ENCODE measurements at places on chromosomes 6 and 20.

GRCh38 chr6:7996538-7997111 is 67.6 kb downstream of the BLOC1S5 start:
- DNase-seq = no peak

GRCh38 chr6:45350186-45350710 is 22.1 kb downstream of the RUNX2 start:
- DNase-seq = no peak

GRCh38 chr6:116364321-116364720 is 6.4 kb upstream of the DSE start:
- no peak for DNase-seq

GRCh38 chr6:157885211-157885788 is 62.3 kb downstream of the SNX9 start:
- peak; percentile 57 for DNase-seq

- DNase-seq = no peak
Observed at GRCh38 chr6:16343593-16343992, 105.2 kb downstream of the GMPR start.

DNA sequence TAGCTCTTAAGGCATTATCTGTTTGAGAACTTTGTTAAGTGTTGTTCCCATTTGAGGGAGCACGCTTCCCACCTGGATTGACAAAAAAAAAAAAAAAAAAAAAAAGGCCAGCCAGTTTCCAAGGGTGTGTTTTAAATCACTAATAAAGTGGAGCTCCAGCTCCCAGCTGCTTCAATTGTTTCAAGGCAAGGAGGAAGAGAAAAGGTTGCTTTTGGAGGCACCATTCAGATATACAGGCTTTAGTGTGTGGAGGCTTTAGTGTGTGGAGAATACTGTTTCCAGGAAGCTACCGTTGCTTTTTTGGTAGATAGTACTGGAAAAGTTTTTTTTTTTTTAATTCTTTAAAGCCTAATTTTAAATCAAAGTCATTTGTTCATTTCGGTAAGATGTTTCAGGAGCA is 17.3 kb downstream of the BMP2 start:
- DNase-seq = no peak

DNA sequence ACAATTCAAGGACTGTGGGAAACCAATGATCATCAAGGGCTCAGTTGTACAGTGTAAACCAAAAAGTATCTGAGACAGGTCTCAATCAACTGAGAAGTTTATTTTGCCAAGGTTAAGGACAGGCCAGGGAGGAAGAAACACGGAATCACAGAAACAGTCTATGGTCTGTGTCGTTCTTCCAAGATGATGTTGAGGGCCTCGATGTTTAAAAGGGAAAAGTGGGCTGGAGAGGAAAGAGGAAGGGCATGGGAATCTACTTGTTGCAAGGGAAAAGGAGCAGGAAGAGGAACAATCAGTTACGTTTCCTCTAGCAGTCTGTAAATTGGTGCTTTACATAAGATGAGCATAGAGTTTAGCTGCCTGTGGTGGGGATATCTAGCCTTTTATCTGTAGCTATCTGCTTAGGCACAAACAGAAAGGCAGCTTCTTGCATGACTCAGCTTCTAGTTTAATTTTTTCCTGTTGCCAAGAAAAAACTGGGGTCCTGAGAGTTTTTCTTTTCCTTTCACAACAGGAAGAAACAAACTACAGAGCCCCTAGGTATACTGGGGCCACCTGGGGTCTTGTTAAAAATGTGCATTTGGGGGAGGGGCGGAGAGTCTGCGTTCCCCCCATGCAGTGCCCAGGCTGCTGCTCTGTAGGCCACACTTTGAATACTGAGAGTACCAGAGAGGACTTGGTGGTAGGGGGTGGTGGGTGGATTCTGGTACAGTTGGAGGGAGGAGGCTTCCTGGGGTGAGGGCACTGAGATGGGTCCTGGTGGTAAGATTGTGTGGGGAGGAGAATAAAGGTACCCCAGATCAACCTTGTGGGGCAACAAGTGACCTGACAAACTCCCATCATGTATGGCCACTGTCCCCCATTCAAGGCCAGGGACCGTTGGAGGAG is 35.3 kb upstream of the EZR start:
- DNase-seq = no peak

DNA sequence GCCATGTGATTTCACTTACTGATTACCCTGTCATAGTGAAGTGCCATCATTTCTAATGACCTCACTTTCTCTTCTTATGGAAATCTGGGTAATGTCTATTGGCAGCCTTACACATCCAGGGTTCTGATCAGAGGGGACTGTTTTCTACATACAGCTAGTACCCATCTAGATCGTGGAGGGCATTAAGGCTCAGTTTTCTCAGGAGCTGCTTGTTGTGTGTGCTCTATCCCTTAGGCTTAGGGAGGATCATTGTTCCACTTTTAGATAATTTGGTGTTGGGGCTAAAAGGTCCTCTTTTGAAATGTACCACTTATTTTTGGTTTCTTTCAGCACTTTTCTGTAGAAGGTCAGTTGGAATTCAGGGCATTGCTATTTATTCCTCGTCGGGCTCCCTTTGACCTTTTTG is 3.8 kb downstream of the HSP90AB1 start:
- DNase-seq = no peak

DNA sequence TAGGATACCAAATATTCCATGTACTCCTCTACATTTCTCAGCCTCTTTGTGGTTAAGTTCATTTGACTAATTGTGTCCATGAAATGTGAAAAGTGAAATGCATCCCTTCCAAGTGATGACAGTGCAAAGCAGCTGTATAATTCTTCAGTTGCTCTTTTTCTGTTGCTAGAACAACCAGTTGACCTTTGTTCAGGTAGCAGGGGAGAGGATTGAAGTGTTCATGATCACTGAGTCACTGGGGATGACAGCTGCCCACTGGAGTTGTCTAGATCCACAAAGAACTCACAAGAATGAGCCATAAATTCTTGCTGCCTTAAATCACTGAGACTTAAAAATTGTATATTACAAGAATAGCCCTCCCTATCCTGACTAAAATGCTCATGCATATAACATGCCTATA is 254.6 kb downstream of the EPHA7 start:
- no peak for DNase-seq

GRCh38 chr6:157669747-157670216 is 153.3 kb upstream of the SNX9 start:
- no peak for DNase-seq

- DNase-seq = no peak
Observed at GRCh38 chr6:33241968-33242367, 29.7 kb downstream of the VPS52 start.

DNA sequence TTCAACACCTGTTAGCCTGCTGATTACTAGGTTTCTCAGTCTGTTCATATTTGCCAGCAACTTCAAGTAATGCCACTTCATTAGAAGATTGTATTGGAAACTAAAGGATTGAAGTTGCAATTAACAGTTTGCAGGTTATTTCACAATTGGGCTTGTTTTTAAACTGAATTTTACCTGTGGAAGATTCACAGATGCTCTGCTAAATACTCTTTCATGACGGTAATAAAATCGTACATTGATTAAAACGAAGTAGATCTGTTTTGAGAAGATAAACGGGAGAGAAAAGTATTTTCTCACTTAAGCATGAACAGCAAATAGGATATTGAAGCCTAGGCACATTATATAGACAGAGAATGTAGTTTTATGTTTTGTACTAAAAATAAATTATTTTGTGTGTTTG is 1.6 kb downstream of the RNF182 start:
- DNase-seq = no peak

DNA sequence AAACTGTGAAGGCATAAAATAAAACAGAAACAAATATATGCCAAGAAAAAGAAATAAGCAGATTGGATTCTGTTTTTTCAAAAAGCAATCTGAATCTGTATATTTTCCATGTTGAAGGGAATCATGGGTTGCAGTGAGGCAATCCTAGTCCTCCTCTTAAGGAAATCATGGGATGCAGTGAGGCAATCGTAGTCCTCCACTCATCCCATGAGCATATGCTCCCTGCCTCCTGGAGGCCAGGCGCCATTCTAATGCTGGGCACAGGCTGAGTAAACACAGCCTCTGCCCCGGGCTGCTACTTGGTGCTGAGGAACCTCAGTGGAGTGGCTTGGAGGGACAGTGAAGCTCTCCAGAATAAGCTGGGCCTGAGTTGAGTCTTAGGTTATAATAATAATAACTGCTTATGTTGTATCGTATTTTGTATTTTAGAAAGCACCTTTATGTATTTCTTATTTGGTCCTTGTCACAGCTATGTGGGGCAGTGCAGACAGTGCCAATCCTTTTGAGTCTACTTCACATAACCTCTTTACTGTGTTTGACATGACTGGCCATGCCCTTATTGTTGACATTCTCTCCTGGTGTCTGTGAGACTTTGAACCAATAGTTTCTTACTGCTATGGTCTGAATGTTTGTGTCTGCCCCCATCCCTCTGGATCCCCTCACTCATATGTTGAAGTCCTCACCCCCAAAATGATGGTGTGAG is 56.6 kb upstream of the CITED2 start:
- no peak for DNase-seq

DNA sequence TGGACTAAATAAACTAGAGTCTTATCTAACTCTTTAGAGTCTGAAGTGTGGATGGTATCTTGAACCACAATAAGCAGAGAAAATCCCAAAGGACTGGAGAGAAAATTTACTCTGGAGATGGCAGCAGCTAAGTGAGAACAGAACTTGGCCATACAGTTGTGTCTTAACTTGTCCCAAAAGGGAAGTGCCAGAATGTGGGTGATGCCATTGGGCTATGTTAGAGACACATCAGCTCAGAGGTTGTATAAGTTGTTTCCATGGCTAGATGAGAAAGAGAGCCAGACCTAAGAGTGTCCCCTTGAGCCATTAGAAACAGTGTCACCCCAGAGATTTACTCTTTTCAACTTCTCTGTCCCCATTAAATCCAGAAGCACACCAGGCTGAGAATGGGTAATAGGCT is 36.2 kb downstream of the FOXO3 start:
- no peak for DNase-seq

- no peak for DNase-seq
Observed at GRCh38 chr6:167214206-167214605, 56.4 kb upstream of the GPR31 start.

- no peak for DNase-seq
Observed at GRCh38 chr6:129104560-129104959, 221.6 kb downstream of the LAMA2 start.

GRCh38 chr6:133230052-133230451 is 11.1 kb upstream of the EYA4 start:
- no peak for DNase-seq

GRCh38 chr6:14360565-14360964 is 243.0 kb downstream of the CD83 start:
- DNase-seq = no peak

DNA sequence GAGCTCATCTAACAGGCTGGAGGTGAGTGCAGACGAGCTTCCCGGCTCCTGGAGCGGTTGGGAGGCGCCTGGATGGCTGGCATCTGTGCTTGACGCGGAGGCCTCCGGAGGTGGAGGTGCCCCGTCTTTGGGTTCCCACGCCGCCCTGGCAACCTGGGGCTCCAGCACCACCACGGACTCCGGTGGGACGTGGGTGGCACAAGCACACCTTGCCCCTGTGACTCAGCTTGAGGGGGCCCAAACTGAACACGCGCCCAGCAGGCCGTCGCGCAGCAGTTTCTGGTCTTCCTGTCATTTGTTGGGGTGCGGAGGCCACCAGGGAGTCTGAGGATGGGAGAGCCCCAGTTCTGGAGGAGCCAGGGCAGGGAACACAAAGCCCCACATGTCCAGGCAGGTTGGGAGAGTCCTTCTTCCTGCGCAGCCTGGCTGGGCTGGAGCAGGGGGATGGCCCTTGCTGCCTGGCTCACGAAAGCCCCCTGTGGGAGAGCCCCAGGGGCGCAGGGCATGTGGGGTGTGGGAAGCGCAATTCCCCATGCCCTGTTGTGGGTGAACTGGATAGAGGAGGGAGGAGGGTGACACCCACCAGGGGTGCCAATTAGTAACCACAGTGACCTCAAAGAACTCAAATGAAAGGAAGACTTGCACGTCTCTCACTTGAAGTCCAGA is 1378.6 kb upstream of the DEFB115 start:
- no peak for DNase-seq

DNA sequence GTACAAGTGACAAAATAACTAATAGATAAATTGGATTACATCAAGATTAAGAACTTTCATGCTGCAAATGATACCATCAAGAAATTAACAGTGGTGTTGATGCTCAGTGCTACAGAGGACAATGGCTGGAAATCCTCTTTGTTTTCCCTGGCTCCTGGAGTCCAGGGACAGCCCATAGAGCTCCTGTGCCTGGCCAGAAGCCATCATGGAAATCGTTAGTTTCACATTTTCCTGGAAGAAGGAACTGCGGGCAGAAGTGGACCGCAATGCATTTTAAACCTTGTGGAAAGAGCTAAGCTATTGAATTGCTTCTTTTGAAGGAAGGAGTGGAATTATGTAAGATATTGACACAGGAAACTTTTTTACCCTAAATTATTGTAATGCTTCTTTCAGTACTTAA is 276.0 kb downstream of the GJA1 start:
- DNase-seq = no peak

- DNase-seq = no peak
Observed at GRCh38 chr20:61760321-61760720, 305.4 kb downstream of the TAF4 start.

DNA sequence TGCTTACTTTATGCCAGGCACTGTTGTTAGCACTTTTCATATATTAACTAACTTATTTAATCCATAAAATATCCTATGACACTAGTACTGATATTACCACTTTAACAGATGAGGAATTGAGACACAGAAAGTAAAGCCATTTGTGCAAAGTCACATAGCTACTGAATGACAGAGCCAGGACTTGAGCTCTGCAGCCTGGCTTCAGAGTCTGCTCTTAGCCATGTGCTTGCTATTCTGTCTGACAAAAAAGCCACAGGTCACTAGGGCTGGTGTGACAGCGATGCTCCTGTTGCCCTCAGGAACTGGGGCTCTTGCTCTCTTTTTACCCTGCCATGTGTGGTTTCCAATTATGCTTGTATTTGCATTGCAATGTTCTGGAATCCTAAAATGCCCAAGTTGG is 44.7 kb upstream of the RNF8 start:
- DNase-seq = no peak

DNA sequence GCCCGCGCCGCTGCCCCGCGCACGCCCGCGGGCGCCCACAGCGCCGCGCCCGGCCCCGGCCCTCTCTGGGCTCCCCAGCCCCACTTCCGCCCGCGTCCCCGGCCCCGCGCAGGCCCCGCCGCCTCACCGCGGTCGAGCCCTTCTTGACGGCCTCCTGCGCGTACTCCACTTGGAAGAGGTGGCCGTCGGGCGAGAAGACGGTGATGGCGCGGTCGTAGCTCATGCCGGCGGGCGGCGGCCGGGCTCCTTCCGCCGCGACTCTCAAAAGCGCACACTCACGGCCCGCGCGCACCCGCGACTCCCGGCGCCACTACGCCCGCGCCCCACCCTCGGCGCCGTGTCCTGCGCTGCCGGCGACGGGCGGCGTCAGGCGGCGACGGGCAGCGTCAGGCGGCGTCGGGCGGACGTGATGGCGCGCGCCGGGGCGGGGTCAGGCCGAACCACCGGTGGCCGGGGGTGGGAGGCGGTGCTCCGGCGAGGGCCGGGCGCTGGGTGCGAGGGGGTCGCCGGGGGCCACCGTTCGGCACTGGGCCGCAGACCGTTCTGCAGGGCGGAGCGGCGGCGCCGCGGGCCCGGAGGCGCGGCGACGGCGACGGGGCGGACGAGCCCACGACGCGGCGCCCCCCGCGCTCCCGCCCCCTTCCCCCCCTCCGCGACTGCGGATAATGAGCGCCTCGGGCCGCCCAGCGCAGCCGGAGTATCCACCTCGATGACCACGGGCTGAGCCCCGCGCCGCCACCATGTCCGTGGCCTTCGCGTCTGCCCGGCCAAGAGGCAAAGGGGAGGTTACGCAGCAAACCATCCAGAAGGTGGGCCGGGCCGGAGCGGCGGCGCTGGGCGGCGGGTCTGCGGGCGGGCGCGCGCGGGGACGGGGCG is at the start of the genes PSMA7 and SS18L1:
PSMA7 (minus strand) TSS at position 314 of the 876 bp plus-strand sequence; CDS start at position 223, 91 bp downstream.
SS18L1 (plus strand) TSS at position 689 of the 876 bp plus-strand sequence; CDS start at position 741, 52 bp downstream.
- peak; percentile 64 for DNase-seq

GRCh38 chr6:133989525-133989924 is 36.5 kb downstream of the TBPL1 start:
- no peak for DNase-seq
